ENCODE measurements at places on chromosomes 7 and 10.

- DNase-seq = no peak
Observed at GRCh38 chr7:50974240-50974639, 191.5 kb upstream of the GRB10 start.

GRCh38 chr7:95316588-95316987 lies 7.7 kb downstream of the PON1 start:
- no peak for DNase-seq

DNA sequence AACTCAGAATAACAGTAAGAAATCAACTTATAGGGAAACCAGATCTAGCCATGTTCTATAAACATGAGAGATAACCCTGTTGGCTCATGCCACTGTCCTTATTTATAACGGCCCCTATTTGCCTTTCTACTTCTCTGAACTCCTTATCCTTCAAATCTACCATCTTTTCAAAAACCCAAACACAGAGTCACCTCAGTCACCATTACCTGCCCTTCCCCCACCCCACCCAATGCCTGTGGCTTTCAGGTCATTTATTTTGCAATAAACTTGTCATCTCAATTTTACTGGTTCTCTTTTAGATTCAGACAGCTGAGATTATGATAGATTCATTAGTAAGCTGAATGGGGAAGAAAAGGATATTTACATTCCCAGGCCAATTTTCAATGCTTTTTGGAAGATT lies 53.6 kb downstream of the KMT2C start:
- DNase-seq = no peak

DNA sequence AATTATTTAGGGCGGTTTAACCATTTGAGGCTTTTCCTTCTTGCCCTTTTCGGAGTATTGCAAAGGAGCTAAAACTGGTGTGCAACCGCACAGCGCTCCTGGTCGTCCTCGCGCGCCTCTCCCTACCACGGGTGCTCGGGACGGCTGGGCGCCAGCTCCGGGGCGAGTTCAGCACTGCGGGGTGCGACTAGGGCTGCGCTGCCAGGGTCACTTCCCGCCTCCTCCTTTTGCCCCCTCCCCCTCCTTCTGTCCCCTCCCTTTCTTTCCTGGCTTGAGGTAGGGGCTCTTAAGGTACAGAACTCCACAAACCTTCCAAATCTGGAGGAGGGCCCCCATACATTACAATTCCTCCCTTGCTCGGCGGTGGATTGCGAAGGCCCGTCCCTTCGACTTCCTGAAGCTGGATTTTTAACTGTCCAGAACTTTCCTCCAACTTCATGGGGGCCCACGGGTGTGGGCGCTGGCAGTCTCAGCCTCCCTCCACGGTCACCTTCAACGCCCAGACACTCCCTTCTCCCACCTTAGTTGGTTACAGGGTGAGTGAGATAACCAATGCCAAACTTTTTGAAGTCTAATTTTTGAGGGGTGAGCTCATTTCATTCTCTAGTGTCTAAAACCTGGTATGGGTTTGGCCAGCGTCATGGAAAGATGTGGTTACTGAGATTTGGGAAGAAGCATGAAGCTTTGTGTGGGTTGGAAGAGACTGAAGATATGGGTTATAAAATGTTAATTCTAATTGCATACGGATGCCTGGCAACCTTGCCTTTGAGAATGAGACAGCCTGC lies 3.1 kb downstream of the FZD1 start:
- no peak for DNase-seq

- DNase-seq = no peak
Observed at GRCh38 chr7:156155988-156156733, 343.9 kb upstream of the SHH start.

DNA sequence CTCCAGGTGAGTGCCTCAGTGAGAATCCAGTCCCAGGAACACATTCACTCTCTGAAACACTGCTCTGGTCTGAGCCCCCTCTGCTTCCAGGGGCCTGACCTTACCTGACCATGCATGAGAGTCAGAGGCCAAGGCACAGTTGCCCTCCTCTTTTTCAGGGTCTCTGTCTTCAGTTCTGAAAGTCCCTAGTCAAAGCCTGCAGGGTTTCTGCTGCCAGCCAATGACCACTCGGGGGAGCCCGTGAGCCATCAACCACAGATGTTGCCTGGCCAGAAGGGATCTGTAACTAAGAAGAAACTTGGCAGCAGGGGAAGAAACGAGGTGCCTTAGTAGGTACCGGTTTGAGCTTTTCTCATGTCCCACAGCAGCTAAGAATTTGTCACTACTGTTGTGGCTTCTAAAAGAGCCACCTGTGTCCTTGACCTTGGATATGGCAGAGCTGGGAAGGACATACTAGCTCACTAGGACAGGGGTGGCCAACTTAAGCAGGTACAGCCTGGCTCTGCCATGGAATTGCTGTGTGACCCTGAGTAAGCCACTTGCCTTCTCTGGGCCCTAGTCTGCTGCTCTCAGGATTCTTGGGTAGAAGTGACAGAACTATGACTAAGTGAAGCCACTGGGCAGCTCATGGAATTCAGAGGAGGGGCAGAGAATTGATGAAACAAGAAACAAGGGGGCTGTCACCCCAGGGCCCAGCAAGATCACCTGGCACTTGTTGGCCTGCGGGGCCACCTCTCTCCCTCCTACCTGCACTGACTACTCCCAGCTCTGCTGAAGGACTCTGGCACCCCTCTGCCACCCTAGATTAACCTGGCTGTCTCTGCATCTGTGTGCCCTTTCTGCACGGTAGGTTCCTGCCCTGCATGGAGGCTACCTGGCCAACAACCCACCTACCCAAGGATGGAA lies 83.8 kb upstream of the GPR26 start:
- DNase-seq = no peak

DNA sequence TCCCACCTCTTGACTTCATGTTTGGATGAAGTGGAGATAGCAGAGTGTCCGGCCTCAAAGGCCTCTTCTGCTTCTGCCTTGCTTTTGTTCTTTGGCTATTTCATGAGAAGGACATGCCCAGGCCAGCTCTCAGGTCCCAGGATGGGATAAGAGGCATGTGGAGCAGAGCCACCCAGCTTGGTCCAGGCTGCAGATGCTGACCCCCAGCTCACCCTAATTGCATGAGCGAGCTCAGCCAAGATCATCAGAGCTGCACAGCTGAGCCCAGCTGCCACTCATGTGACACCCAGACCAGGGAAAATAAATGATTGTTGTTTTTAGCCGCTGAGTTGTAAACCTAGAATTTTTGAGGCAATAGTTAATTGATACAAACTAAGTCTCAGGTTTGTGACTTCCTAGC lies 230.0 kb downstream of the PHF14 start:
- DNase-seq = no peak

GRCh38 chr7:19754521-19755116 lies 18.8 kb downstream of the TMEM196 start:
- DNase-seq = peak; percentile 35

GRCh38 chr7:128145191-128145590 lies 95.9 kb upstream of the LEP start:
- DNase-seq = no peak

Data from SHP77 treated with DMSO at 0.1 percent for 48 hours (cell line).